ENCODE measurements at places on chromosomes 6 and 20. TPM values are rescaled to one million over a fixed set of nuclear protein-coding genes. Genes with fewer than 3 reads are reported as not detected.

The CDH22 gene
- not detected for total RNA-seq

GRCh38 chr6:15200087-15200486, 45.8 kb upstream of the JARID2 start:
- DNase-seq, result no peak

The CCND3 gene
- 43.3 TPM for total RNA-seq

GRCh38 chr6:138162111-138162954, 594 bp downstream of the ARFGEF3 start:
- DNase-seq, result peak; percentile 36

GRCh38 chr6:125637207-125637606, 112.2 kb upstream of the HEY2 start:
- DNase-seq, result no peak

DNA sequence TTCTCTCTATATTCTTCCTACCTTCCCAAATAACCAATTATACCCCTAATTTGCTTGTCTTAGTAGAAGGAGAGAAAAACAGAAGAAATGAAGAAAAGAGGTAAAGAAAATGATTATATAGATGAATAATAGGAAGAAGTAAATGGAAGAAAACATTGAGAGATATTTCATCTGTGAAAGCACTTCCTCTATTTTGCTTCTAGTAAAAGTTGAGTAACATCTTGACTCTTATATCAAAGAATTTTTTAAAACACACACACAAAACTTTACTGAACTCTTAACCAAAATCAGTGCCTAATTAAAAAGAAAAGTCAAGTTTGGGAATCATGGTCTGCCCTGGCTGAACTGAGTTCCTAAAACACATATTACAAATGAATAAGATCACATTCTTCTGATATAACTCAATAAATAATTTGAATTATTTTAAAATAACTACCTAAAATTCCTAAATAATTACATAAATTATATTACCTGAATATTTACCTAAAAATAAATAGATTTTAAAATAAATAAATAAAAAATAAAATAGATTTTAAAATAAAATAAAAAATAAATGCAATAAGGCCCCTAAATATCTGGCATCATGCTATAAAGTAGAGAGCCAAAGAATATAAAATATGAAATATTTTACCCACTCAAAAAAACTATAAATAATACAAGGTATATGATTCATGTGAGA, 8.8 kb downstream of the SLC17A2 start:
- DNase-seq, result no peak

GRCh38 chr6:92687278-92687677, 732.1 kb downstream of the EPHA7 start:
- no peak for DNase-seq

- no peak for DNase-seq
Measured at GRCh38 chr6:97656236-97656635, 373.2 kb upstream of the MMS22L start.

DNA sequence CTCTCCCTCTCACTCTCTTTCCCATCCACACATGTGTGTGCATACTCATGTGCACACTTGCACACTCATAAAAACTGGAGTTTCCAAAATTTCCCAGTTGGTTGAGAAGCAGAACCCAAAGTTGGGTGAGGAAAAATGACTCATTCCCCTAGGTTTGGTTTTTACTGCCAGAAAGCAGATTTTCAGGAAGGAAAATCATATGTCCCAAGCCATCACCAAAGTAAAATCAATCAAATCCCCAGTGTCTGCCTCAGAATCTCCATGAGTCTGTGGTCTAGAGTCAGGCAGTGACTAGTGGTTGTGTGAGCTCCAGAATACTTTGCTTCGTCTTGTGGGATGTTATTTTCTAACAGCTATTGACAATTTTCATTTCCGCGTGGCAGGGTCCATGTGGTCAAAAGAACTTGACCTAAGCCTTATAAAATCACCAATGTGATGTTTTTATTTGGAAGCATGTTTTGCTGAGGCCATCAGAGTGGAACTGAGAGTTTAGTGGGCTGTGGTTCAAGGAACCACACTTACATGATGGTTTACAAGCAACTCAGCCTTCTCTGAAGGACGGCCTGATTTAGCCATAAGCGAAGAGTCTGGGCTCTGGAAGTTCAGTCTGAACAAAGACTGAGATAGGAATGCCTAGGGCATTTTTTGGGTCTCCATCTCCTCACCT, 81.9 kb upstream of the CCN6 start:
- no peak for DNase-seq

DNA sequence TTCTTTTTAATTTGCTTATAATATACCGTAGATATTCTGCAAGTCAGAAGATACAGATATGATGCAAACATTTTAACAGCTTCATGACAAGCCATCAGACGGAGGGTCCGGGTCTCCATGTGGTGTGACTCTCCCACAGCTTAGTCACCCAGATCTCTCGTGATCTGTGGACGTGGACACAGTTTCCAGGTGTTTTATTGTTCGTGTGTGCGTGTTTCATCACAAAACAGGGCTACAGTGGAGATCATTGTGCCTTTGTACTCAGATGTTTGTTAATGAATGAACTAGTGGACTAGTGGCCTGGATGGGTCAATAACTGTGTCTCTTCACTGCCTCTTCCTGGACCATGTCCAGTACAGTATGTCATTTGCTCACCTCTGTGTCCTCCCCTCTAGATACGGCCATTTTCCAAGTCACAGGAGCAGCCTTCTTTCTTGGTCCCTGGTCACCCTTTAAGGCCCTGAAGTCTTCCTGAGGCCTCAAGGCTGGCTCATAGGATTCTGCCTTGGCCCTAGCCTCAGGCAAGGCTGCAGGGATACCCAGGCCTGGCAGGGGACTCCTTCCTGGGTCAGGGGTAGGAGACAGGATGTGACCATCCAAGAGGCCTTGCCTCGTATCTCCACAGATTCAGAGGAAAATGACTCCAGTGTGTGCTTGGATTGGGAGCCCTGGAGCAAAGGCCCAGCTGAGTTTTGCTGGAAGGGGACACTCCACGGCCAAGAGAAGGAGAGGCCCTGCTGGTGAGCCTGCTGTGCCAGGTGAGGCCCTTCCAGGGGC, 4.6 kb downstream of the ADIG start:
- no peak for DNase-seq

GRCh38 chr6:128632131-128632530, 111.7 kb upstream of the PTPRK start:
- DNase-seq, result no peak

The CASS4 gene
- total RNA-seq, result 0.17 TPM

- DNase-seq, result no peak
Measured at GRCh38 chr6:150245148-150245935, 102.5 kb downstream of the PPP1R14C start.

The GRM4 gene
- 0.06 TPM for total RNA-seq

DNA sequence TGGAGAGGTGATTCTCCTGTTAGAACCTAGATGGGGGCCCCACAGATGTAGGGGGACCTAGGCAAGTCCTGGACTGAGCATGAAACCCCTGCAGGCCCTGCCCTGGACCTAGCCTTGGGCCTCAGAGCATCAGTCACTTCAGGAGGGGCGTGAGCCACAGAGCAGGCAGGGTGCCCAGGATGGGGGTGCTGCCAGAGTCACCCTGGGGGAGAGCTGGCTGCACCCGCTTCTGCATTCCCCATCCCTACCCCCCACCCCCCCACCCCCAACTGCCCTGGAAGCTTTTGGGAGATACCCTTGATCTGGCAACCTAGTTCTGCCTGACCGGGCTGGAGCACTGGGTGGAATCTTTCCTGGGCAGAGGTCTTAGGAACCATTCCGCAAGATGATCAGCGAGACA, 125.6 kb downstream of the GRM4 start:
- DNase-seq, result no peak
